IMR-90 (cell line): ENCODE measurements at places on chromosomes 11 and 22. TPM values are rescaled to one million over a fixed set of nuclear protein-coding genes. Genes with fewer than 3 reads are reported as not detected.

The TRPC6 gene
- 2.3 and 3.1 TPM in 2 replicates for total RNA-seq

GRCh38 chr11:69812946-69813345 lies 6.3 kb downstream of the FGF3 start:
- DNase-seq: no peak

DNA sequence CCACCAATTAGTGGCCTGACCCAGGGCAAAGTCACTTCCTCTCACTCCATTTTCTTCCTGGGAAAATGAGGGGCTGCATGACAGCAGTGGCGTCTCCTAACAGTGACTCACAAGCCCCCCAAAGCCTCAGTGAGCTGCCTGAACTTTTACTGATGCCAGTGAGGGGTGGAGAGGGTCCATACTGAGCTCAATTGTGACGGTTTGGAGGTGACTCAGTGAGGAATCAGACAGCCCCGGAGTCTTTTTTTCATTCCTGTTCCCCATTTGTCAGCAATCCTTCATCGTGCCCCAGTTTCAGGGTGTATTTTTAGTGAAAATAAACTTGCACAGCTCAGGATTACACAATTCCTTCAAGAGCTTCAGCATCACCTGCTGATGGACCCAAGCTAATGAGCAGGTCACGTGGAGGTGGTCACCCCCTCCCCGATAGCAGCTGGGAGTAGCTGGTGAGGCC lies 30.1 kb upstream of the RASD2 start:
- DNase-seq: peak; percentile 75

DNA sequence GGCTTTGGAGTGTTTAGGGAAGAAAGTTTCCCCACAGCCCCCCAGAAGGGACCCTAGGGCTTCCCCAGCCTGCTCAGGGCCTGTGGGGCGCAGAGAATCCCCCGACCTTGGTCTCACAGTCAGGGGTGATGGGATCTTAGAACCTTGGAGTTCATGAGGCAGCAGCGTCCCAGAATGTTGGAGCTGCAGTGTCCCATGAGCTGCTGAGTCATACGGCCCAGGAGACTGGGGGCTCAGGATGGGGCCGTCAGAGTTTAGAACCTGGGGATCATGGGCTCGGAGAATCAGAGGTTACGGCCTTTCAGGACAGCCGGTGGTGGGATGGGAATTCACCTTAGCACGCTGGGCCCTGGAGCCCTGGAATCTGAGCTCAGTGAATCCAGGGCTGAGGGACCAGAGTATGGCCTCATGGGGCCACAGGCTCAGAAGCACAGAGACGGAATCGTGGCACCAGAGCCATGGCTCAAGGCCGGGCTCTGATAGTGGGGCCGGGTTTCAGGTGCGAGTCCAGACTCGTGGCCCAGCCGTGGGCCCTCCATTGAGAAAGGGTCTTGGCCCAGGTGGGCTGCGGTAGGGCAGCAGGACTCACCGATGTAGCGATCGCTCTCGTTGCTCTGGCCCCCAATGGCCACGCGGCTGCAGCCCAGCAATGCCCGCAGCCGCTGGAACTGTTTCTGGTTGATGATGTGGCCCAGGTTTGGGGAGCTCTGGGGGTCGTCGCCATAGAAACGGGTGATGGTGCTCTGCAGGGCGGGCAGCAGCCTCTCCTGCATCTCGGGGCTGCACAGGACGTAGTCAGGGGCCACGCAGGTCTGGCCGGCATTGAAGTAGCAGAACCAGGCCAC lies 9.5 kb downstream of the ALDH3B2 start:
- DNase-seq: no peak
